ENCODE measurements at places on chromosomes 13 and 19.

- DNase-seq, result no peak
Observed at GRCh38 chr19:33404506-33405253, 31.2 kb downstream of the CEBPG start.

GRCh38 chr13:32443111-32443510 lies 15.2 kb upstream of the N4BP2L1 start:
- peak; percentile 10 for DNase-seq

- no peak for DNase-seq
Observed at GRCh38 chr13:72504131-72504841, 223.1 kb downstream of the MZT1 start.

DNA sequence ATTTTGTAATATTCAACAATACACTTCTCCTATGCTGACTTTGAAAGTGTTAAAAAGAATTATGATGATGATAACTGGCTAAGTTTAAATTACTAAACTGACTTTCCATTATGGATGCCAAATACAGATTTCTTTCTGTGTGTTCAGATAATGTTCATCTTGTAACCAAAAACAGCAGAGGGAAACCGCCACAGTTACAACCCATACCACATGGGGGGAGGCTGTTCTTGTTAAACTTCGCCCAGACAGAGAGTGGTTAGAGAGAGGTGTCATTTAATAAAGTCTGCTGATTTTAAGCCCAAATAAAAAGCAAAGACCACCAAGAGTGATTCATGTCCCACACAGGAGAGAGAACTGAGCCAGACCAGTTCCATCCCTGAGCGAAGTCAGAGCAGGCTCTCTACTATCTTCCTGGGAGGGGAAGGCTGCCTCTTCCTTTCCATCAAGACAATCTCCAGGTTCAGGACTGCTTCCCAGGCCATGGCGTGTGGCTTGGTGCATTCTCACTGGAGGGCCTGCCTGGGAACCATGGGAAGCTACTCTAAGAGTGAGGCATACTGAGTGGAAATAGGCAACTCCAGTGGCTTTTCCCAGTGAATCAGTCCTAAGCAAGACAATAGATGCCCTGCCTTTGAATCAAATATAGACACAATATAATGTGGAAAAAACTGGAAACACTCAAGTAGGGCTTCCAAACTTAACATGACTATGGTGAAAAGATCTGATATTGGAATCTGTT lies 18.2 kb downstream of the EFNB2 start:
- DNase-seq, result no peak

DNA sequence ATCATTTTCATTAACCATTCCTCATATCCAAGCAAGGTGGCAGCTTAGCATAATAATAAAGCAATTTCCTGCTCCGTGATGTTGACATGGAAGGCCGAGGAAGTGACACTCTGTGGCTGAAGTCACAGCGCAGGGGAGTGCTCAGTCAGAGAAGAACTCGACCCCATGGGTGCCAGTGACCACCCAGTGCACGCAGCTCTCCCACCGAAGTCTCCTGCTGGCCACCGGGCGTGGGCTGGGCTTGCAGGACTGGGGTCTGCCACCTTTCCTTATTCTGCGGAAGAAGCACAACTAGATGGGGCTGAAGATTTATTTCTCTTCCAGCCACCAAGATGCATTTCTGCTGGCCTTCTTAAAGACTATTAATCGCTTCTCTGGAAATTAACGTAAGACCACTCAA lies 132.1 kb upstream of the SPACA7 start:
- DNase-seq, result no peak

DNA sequence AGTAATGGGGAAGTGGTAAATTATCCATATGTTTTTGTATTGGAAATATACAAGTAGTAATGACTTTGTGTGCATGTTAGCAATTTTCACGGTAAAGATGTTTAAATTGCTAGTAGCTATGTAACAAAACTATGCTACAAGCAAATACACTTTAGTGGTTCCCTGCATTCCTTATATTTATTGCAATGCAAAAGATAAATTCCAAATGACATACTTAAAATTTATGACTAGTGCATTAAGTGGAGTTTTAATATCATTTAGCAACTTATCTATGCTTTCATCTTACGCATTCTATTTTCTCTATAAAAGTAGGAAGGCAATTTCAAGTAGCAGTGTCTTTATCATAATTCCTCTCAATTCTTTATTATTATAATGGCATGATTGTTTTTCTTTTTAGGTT lies 482.8 kb downstream of the SLITRK5 start:
- no peak for DNase-seq

DNA sequence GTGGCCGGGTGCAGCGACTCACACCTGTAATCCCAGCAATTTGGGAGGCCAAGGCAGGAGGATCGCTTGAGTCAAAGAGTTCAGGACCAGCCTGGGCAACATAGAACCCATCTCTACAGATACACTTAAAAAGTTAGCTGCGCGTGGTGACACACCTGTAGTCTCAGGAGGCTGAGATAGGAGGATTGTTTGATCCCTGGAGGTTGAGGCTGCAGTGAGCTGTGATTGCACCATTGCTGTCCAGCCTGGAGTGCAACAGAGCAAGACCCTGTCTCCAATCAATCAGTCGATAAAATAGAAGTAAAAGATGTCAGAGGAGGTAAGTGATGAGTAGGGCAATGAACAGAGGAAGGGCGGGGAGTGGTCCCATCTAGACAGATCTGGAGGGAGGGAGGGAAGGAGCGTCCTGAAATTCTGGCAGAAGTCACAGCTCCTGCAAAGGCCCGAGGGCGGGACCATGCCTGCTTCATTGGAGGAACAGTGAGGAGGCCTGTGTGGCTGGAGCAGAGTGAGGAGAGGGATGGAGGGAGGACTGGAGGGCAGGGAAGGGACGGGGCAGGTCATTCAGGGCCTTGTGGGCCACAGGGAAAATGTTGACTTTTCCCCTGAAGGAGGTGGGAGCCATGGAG lies 9.7 kb downstream of the SMIM24 start:
- no peak for DNase-seq

GRCh38 chr13:73981595-73981994 lies 152.6 kb downstream of the KLF12 start:
- no peak for DNase-seq

DNA sequence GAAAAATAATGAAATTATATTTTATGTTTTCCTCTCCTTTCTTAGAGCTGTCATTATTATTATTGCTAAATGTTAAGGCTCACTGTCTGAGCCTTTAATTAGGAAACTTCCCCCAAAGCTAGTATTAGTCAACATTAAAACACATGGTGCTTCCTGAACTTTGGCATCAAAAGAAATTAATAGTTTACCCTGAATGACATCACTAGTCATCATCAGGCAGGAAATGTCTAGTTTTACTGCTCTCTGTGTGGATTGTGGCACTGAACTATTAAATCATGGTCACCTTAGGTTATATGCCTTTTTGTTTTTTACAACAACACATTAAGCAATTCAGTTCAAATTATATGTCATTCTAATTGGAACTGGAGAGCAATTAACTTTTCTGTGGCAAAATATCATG lies 595.5 kb downstream of the SLITRK1 start:
- DNase-seq, result no peak

DNA sequence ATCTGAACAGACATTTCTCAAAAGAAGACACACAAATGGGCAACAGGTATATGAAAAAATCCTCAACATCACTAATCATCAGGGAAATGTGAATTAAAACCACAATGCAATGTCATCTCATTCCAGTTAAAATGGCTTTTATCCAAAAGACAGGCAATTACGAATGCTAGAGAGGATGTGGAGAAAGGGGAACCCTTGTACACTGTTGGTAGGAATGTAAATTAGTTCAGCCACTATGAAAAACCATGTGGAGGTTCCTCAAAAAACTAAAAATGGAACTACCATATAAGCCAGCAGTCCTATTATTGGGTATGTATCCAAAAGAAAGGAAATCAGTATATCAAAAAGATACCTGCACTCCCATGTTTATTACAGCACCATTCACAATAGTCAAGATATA lies 24.7 kb upstream of the ZC3H13 start:
- no peak for DNase-seq

- DNase-seq, result no peak
Observed at GRCh38 chr13:113437408-113438010, 15.8 kb downstream of the ADPRHL1 start.

DNA sequence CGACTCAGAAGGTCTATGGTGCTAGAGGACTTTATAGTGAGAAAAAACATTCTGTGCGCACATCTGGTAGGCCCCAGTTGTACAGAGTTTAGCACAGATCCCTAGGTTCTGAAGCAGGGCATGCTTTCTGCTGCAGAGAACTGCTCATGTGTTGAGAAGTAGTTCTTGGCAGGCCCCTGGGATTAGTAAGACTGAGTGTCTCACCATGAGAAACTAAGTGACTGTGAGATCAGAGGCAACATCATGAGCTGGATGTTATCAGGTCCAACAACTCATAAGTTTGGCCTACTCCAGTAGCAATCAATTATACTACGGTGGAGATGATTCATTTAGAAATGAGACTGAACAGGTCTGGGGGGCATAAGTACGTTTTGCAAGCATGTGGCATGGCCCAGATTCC lies 507.4 kb upstream of the KLF12 start:
- DNase-seq, result no peak

GRCh38 chr13:91896547-91896946 lies 498.1 kb downstream of the GPC5 start:
- no peak for DNase-seq

- DNase-seq, result no peak
Observed at GRCh38 chr13:44932850-44933251, 56.4 kb downstream of the NUFIP1 start.

DNA sequence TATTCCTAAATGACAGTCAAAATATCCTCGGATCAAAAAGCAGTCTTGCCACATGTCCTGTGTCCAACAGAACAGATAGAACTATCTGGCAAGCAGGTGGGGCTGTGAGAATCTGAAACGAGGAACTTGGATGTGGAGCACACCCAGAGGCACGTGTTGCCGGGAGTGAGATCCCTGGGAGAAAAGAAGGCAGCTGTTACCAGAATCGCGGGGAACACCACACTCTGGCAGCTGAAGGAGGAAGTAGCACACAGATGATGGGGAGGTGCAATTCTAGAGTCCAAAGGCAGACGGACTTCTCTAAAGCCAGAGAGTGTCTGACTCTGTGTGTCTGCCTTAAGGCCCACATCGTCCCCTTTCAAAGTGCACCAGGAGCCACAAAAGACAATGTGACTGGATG lies 22.3 kb downstream of the SLC7A1 start:
- no peak for DNase-seq

DNA sequence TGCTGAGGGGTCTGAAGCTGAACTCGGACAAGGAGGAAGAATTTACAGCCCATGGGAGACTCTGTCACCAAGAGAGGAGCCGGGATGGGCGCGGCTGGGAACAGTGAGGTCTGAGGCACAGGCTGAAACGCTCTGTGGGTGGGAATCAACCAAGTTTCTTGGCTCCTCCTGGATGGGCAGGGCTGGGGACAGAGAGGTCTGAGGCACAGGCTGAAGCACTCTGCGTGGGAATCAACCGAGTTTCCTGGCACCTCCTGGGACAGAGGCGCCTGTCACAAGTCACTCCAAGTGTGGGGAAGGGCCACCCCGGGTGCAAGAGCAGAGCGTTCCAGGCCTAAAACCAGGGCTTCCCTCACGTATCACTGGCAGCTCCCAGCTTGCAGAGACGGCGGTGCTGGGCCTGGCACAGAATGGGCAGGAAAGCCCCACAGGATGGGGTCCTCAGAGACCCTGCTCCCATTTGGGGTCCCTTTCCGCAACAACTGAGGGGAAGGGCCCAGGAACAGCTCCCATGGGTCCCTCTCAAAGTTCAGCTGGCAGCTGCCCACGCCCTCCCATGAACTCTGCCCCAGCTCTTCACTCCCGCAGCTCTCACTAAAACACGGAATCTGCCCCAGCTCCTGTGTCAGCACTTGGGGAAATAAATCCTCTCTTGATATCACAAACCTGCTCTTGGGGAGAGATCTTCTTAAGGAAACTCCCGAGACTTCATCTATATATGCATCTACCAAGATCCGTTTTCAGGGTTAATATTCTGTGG lies 18.5 kb downstream of the AP3D1 start:
- DNase-seq, result no peak

DNA sequence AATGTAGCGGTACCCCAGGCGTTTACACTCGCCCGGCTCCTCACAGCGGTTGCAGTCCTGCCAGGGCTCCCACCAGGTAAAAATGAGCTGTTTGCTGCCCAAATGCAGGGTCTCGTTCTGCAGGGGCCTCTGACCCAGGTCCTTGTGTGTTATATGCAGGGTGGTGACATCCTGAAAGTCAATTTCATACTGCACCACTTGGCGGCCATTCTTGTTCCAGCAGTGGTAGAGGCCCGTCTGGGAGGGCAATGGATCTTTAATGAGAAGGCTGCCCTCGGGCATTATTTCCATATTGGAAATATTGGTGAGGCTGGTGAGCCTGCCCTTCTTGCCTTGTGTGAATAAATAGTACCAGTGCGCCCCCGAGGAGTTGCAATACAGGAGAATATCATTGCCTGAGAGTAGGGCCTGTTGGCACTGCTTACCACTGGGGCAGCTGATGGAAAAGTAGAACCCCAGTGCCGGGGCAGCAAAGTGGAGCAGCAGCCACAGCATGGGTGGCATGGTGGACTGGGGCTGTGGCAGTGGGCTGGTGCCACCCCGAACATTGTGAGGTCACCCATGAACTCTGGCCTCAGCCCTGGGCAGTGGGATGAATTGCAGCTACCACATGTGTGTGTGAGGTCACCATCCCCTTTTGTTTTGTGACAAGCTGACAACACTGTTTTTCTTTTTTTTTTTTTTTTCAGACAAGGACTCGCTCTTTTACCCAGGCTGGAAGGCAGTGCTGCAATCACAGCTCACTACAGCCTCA lies at the start of gene FAM187B:
TSS of gene FAM187B (minus strand) at position 563 of the 754 bp plus-strand sequence. CDS start at position 504, 59 bp downstream.
- DNase-seq, result no peak

GRCh38 chr13:72643311-72643989 lies 84.0 kb downstream of the MZT1 start:
- peak; percentile 29 for DNase-seq

- no peak for DNase-seq
Observed at GRCh38 chr13:42652642-42653415, 78.9 kb downstream of the TNFSF11 start.

- no peak for DNase-seq
Observed at GRCh38 chr13:39918620-39919236, 263.3 kb downstream of the COG6 start.

GRCh38 chr19:15576526-15577156 lies 38.4 kb upstream of the CYP4F8 start:
- DNase-seq, result no peak

DNA sequence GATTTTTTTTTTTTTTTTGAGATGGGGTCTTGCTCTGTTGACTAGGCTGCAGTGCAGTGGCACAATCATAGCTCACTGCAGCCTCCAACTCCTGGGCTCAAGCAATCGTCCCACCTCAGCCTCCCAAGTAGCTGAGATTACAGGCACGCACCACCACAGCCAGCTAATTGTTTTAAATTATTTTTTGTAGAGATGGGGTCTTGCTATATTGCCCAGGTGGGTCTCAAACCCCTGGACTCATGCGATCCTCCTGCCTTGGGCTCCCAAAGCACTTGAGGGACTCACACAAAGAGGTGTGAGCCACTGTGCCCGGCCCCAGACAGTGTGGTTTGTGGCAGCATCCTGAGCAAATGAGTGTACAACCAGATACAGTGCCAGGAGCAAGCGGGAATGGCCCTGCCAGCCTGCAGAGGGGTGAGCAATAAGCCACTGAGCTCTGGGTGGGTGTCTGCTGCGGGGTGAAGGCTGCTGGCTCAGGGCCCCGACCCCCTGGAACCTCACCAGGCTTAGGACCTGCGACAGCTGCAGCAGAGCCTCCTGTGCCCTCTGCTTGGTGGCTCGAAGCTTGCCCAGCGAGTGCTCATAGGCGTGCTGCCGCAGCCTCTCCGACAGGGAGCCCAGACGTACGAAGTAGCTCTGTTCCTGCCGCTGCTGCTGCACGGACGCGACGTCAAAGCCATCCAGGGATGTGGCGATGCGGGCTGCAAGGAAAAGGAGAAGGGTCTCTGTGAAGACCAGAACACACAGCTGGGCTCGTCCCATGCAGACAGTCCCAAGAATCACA lies 15.9 kb upstream of the TICAM1 start:
- DNase-seq, result no peak

Measured in fibroblast of the conjunctiva (primary cell).